ENCODE measurements at places on chromosomes 4 and X. TPM values are rescaled to one million over a fixed set of nuclear protein-coding genes. Genes with fewer than 3 reads are reported as not detected.

DNA sequence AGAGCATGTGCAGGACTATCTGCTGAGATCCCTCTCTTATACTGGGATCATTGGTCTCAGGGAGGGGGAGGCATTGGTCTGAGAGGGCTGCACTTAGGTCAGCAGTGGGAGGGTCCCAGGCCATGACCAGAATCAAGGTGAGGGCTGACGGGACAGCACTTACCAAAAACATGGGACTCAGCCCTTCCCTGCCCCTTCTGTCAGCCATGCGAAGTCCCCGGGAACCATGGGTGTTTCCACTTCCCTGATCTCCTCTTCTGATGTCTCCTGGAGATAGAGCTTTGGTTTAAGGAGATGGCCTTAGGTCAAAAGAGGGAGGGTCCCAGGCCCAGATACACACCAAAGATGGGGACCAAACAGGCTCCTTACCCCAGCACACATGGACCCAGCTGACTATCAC, 12.9 kb upstream of the HSFX1 start:
- no peak overlapping the region for H3K4me3 ChIP-seq
- peak; percentile 12 for DNase-seq
- no peaks in the 10 kb centered on the region for H3K27me3 ChIP-seq
- H3K27ac ChIP-seq = no peak overlapping the region
- H3K4me1 ChIP-seq = no peaks in the 10 kb centered on the region

Gene CTAG1B
- not detected for total RNA-seq

DNA sequence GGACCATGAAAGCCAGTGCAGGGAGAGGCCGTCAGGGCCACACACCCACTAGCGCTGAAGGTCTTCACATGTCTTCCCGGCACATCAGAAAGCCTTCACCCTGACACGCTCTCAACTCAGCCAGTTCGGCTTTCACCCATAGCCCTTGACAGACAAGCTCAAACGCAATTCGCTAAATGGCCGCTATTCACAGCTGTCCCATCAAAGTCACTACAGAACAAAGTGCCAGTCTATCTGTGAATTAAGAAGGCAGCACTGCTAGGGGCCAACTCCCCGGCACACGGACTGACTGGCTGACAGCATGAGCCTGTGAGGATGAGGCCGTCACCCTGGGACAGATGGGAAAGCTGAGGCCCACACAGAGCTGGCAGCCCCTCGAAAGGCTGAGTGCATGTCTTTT, 45.7 kb downstream of the ACOX3 start:
- H3K4me3 ChIP-seq = no peak overlapping the region
- no peaks in the 10 kb centered on the region for H3K4me1 ChIP-seq
- no peaks in the 10 kb centered on the region for H3K27me3 ChIP-seq
- peak overlapping the region; percentile 84 for H3K27ac ChIP-seq

- H3K4me3 ChIP-seq = no peak overlapping the region
- H3K4me1 ChIP-seq = no peaks in the 10 kb centered on the region
- DNase-seq = no peak
- no peaks in the 10 kb centered on the region for H3K36me3 ChIP-seq
These were observed 149.6 kb downstream of the COX18 start for GRCh38 chr4:72919937-72920336.

Gene NR3C2
- total RNA-seq = 1.2 TPM

GRCh38 chr4:176967586-176967985, 174.9 kb upstream of the VEGFC start:
- H3K27me3 ChIP-seq = no peaks in the 10 kb centered on the region
- no peaks in the 10 kb centered on the region for H3K4me1 ChIP-seq
- H3K4me3 ChIP-seq = no peak overlapping the region
- peak; percentile 64 for DNase-seq

DNA sequence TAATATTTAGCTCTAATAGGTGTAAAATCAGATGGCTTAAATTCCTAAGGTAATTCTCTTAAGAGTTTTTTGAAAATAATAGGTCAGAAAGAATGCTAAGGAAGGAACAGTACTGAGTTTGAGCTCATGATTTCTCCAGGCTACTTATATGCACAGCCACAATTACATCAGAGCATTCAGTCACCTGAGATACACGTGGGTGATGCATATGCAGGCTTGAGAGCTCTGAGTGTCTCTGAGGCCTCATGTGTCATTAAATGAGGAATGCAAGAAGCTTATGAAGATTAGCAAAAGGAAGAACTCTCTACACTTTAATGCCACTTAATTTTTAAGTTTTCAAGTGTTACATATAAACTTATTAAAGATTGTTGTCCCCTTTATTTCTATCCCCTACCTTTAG, 124.0 kb upstream of the STIM2 start:
- no peak overlapping the region for H3K4me3 ChIP-seq
- H3K27ac ChIP-seq = no peak overlapping the region
- no peak for DNase-seq

DNA sequence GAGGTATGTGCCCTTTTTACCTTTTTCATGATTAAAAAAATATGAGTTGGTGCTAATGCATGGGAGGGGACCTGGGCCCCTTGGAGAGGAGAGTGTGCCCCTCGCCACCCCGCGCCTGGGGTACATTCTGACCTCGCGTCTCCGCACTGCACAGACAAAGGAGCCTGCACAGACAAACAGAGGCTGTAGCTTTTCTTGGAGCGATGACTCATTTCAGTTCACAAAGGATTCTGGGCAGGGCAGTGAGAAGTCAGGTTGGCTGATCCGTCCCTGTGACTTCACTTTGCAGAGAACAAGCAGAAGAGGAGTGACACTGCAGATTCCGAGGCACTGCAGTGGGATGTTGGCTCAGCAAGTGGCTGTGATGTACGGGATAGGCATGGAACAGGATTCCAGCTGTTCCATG, 82.9 kb downstream of the STOX2 start:
- H3K27me3 ChIP-seq = no peaks in the 10 kb centered on the region
- peak; percentile 79 for DNase-seq
- peaks cover 6% of the 10 kb centered on the region for H3K4me1 ChIP-seq
- H3K4me3 ChIP-seq = peak overlapping the region; percentile 75

Gene EXOC1L
- total RNA-seq = not detected

Gene IL13RA1
- 31.2 TPM for total RNA-seq

Gene RGN
- total RNA-seq = 2.7 TPM

- H3K27me3 ChIP-seq = peaks cover 35% of the 10 kb centered on the region
- DNase-seq = no peak
- no peak overlapping the region for H3K27ac ChIP-seq
These were observed 82.5 kb upstream of the PITX2 start for GRCh38 chr4:110705440-110705782.

GRCh38 chr4:56530269-56531148, 24.9 kb downstream of the ARL9 start:
- H3K27ac ChIP-seq = no peak overlapping the region
- peak overlapping the region; percentile 83 for H3K4me3 ChIP-seq
- H3K36me3 ChIP-seq = no peaks in the 10 kb centered on the region

Gene NAP1L3
- 20.5 TPM for total RNA-seq

DNA sequence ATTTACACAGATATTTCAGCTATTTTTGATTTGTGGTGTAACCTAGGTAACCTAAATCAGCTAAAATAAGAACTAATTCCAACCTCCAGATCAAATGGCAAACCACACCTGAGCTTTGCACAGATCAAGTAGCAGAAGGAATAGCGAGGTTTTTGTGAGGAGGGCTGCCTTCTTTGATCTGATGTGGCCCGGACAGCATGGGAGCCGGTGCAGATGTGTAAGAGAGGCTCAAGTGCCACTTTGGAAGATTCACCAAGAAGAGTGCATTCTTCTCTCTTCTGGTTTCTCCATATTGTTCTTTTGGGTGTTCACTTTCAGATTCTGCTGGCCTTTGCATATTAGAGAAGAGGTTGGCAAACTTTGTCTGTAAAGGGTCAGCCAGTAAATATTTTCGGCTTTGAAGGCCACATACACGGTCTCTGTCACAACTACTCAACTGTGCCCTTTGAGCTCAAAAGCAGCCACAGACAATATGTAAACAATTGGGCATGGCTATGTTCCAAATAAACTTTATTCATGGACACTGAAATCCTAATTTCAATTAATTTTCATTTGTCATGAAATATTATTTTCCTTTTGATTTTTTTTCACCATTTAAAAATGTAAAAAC, 78.9 kb upstream of the FAM9C start:
- H3K4me1 ChIP-seq = no peaks in the 10 kb centered on the region
- H3K36me3 ChIP-seq = no peaks in the 10 kb centered on the region
- no peaks in the 10 kb centered on the region for H3K27me3 ChIP-seq
- H3K4me3 ChIP-seq = no peak overlapping the region
- H3K27ac ChIP-seq = no peak overlapping the region

- H3K27me3 ChIP-seq = peaks cover 11% of the 10 kb centered on the region
- no peaks in the 10 kb centered on the region for H3K36me3 ChIP-seq
- no peak overlapping the region for H3K27ac ChIP-seq
- no peak overlapping the region for H3K4me3 ChIP-seq
These were observed 2.3 kb downstream of the PLAC8 start for GRCh38 chr4:83112231-83112630.

Gene GPR34
- total RNA-seq = not detected

DNA sequence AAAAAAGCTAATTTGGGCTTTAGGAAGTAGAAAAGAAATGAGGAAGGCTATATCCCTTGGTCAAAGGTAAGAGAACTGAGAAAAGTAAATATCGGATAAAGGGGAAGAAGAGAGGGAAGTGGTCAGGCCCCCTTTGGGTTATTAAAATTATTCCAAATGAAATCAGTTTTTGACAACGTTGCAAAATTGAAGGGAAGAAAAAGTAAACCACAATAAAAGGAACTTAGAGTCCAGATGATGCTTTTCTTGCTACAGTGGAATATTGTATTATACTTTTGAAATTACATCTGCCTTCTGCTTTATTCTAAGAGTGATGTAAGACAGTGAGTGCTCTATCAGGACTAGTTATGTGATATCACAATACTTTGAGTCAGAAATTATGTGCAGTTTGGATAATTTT, 59.4 kb upstream of the RBPJ start:
- no peaks in the 10 kb centered on the region for H3K36me3 ChIP-seq
- H3K4me1 ChIP-seq = no peaks in the 10 kb centered on the region
- H3K27me3 ChIP-seq = no peaks in the 10 kb centered on the region
- DNase-seq = no peak

Gene RAB33B
- 9.0 TPM for total RNA-seq

DNA sequence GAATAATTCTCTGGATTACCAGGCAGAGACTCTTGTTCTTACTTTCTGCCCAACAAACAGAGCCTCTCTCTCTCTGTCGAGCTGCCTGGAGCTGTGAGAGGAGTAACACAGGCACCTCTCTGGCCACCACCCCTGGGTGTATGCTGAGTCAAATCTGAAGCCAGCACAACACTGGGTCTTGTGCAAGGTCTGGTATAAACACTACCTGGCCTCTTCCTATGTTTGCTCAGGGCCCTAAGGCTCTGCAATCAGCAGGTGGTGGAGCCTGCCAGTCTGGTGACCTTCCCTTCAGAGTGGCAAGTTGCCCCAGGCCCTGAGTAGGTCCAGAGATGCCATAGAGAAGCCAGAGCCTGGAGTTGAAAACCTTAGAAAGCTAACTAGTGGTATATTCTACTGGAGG, 139.9 kb downstream of the CPXCR1 start:
- H3K27ac ChIP-seq = no peak overlapping the region
- H3K36me3 ChIP-seq = no peaks in the 10 kb centered on the region
- DNase-seq = peak; percentile 49
- no peaks in the 10 kb centered on the region for H3K27me3 ChIP-seq

- peak; percentile 88 for DNase-seq
- peaks cover 3% of the 10 kb centered on the region for H3K4me1 ChIP-seq
- H3K36me3 ChIP-seq = no peaks in the 10 kb centered on the region
- no peak overlapping the region for H3K27ac ChIP-seq
These were observed 568 bp downstream of the FHDC1 start for GRCh38 chr4:152936446-152937335.

Gene NKAP
- 7.7 TPM for total RNA-seq

DNA sequence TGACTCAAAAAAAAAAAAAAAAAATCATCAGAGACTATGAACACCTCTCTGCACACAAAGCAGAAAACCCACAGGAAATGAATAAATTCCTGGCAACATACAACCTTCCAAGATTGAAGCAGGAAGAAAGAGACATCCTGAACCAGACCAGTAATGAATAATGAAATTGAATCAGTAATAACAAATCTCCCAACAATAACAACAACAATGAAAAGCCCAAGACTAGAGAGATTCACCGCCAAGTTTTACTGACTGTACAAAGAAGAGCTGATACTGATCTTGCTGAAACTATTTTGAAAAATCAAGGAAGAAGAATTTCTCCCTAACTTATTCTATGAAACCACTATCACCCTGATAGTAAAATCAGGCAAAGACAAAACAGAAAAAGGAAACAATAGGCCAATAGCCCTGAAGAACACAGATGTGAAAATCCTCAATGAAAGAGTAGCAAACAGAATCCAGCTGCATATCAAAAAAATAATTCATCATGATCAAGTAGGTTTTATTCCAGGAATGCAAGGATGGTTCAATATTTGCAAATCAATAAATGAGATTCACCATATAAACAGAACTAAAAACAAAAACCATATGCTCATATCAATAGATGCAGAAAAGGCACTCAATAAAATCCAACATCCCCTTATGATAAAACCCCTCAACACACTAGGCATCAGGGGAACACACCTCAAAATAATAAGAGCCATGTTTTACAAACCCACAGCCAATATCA, 31.0 kb upstream of the PLK4 start:
- no peak overlapping the region for H3K27ac ChIP-seq
- H3K27me3 ChIP-seq = no peaks in the 10 kb centered on the region
- DNase-seq = no peak
- H3K4me1 ChIP-seq = no peaks in the 10 kb centered on the region

GRCh38 chr4:165873298-165874071, 448 bp downstream of the TLL1 start:
- no peaks in the 10 kb centered on the region for H3K4me1 ChIP-seq
- DNase-seq = peak; percentile 79
- H3K36me3 ChIP-seq = no peaks in the 10 kb centered on the region
- peaks cover 75% of the 10 kb centered on the region for H3K27me3 ChIP-seq

Gene KLB
- total RNA-seq = not detected

Gene CT45A2
- total RNA-seq = not detected

DNA sequence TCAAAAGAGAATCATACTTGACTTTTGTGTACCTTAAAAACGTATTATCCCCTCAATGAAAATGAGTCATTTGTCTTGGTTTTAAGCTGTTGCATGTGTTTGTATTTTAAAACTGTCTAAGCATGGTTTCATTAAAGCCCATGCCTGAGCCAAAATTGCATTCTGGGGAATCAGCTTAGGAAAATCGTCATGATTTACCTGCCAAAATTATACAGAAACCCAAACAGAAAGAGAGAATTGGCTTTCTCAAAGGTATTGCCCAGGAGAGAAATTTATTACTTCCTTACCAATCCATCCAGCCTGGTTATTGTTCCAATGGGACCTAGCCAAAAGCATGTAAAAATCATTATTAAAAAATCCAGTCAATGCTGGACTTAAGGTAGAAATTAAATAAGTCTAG, 37.6 kb downstream of the GPR174 start:
- H3K4me3 ChIP-seq = no peak overlapping the region
- no peaks in the 10 kb centered on the region for H3K27me3 ChIP-seq
- H3K4me1 ChIP-seq = no peaks in the 10 kb centered on the region
- no peaks in the 10 kb centered on the region for H3K36me3 ChIP-seq
- H3K27ac ChIP-seq = no peak overlapping the region

Gene GYG2
- 52.6 TPM for total RNA-seq

Gene SYP
- 1.4 TPM for total RNA-seq

Gene GABRQ
- total RNA-seq = 1.7 TPM

Gene ODAPH
- not detected for total RNA-seq

All from endodermal cell (in vitro differentiated cells).